ENCODE measurements at places on chromosomes 12 and 14.

GRCh38 chr12:101498252-101498651 lies 23.1 kb downstream of the SPIC start:
- DNase-seq = no peak

GRCh38 chr12:128796439-128797118 lies 27.2 kb downstream of the SLC15A4 start:
- no peak for DNase-seq

- DNase-seq = no peak
Observed at GRCh38 chr14:96324219-96324618, 38.9 kb downstream of the ATG2B start.

GRCh38 chr12:108773798-108774788 lies 42.8 kb upstream of the CORO1C start:
- peak; percentile 21 for DNase-seq

GRCh38 chr12:13591488-13591887 lies 389.9 kb downstream of the GRIN2B start:
- DNase-seq = no peak

GRCh38 chr12:131389054-131390013 lies 321.6 kb upstream of the SFSWAP start:
- DNase-seq = no peak

- no peak for DNase-seq
Observed at GRCh38 chr12:82412246-82412645, 53.9 kb downstream of the METTL25 start.

DNA sequence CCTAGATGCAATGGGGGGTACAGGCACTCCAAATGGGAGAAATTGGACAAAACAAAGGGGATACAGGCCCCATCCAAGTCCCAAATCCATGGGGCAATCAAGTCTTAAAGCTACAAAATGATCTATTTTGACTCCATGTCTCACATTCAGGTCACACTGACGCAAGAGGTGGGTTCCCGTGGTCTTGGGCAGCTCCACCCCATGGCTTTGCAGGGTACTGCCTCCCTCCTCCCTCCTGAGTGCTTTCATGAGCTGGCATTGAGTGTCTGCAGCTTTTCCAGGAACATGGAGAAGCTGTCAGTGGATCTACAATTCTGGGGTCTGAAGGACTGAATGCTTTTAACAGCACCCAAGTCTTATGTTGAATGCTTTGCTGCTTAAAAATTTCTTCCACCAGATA lies 274.5 kb upstream of the LRIG3 start:
- no peak for DNase-seq

DNA sequence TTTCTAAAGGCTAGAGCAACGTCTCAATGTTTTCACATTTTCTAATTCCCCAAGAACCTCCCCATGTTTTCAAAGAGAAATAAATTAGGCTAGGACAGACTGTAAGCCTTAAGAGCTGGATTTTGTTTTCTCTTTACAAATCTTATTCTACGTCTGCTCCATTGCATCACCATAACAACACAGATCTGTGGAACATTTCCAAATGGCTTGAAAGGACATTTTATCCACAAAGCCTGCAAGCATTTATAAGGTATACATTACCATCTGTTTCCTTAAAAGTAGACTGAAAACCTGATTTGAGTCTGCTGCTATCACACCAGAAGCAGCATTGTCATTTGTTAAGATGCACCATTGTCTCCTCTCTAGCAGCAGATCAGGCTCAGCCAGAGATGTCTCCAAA lies 115.3 kb upstream of the PLEKHA5 start:
- DNase-seq = no peak

DNA sequence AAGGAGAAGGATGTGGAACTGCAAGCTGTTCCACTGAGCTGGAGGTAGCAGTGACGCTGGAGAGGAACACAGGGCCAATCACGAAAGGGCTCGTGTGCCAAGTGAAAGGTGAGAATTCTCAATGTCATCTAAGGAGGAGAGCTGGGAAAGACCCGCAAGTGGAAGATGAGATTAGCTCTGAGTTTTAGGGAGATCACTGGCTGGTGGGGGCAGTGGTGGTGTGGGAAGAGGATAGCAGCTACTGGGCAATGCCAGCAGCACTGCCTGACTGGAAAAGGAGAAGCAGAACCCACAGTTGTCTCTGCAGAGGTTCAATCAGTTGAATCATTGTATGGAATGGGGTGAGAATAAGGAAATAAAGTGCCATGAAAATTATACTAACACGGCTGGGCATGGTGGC lies 27.8 kb downstream of the SLC25A47 start:
- DNase-seq = no peak

DNA sequence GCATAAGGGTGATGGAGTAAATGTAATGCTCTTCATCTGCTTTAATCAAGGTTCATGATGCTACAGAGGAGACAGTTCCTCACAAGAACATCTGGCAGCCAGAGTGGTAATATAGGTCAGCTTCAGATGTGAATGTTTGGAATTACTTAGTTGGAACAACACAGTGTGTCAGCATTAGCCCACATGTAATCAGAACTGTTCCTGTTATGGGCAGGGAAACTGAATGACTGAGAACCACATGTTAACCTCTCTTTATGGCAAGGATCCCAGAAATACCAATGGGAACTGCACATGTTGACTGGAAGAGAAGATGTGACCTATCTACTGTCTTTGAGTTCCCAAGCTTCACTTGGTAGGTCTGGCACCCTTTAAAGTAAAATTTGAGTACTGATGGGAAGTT lies 390.1 kb upstream of the PDE3A start:
- DNase-seq = no peak

DNA sequence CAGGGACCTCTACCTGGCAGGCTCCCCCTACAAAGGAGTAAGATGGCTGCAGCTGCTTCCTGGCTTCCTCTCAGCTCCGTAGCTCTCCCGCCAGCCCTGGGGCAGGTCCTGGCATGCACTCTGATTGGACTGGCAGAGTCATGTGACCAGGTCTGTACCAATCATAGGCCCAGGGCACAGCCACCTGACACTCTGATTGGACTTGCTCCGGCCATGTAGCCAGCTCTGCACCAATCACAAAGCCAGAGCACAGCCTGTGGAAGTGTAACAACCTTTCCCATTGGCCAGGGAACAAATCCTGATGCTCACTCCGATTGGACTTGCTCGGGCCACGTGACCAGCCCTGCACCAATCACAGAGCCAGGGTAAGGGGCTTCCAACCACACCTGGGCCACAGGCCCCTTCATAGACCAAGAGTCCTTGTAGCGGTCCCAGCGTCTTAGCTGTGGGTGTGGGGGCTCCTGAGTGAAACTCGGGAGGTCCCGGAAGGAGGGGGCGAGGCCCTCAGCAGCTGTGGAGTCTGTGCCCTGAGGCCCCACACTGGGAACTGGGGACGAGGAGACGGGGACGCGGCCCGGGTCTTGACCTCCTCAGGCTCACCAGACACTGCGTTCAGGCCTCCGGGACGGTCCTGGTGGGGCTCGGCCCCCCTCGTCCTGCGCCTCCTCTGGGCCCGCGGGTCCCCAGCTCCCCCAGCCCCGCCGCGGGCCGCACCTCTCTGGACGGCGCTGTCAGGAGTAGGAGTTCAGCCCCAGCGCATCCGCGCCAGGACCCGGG lies 210.6 kb downstream of the ADGRD1 start:
- no peak for DNase-seq

DNA sequence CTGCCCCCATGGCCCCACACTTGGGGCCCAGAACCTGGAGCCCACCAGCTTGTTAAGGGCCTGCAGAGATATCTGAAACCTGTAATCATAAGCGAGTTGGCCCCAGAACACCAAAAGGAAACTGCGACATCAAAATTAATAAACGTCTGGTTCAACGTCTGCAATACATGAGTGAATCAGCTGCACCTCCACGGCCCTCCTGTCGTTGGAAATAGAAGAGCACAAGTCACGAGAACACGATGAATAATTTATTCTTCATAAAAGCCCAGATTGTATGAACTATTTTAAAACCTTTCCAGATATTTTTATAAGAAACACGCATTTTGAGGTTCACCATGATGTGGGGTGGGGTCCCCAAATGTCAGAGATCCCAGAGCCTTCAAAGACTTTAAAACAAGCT lies 9.7 kb upstream of the CMKLR1 start:
- no peak for DNase-seq

GRCh38 chr12:26124446-26125399 lies at the start of gene BHLHE41:
Gene BHLHE41 (minus strand): TSS chr12:26125037. CDS start chr12:26124779, 258 bp downstream.
- DNase-seq = peak; percentile 92

GRCh38 chr12:60947533-60947932 lies 1312.7 kb upstream of the USP15 start:
- DNase-seq = no peak

DNA sequence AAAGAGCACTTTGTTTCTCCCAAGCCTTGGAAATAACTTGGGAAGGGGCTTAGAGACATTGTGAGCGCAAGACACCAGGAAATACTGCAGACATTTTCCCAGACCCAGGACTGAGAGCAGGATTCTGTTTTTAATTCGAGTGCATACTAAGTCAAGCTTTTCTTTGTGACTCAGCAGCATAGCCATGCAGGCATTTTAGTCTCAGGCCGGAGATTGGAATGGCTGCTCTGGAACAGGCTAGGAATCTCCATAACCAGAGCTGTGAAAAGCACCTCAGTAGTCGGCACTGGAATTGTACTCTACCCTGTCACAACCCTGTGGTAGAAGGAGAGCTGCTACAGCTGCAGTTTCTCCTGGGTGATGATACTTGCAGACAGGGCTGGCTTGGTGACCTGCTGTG lies 28.9 kb upstream of the GARIN6 start:
- no peak for DNase-seq

DNA sequence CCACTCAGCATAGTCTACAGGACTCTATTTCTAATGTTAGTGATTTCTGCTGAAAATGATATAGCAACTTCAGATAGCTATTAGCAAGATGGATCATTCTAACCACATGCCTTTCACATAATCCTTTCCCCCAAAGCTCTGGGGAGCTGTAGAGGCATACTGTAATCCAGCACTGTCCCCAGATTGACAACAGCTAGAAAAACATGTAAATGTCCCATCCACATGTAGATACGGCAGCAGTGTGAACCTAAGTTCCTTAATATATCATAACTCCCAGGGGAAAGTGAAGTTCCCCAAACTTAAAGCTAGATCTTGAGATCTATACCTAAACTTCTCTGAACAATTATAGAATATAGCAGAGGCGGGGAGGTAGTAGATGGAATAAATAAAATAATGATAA lies 14.0 kb downstream of the ZNF664 start:
- DNase-seq = no peak

GRCh38 chr14:74314576-74314975 lies 11.8 kb upstream of the ABCD4 start:
- DNase-seq = no peak

GRCh38 chr14:22047115-22047514 lies 373.5 kb upstream of the OR4E1 start:
- peak; percentile 28 for DNase-seq

- no peak for DNase-seq
Observed at GRCh38 chr12:46874642-46875041, 48.8 kb upstream of the SLC38A4 start.

GRCh38 chr14:104378698-104379113 lies 200.9 kb upstream of the C14orf180 start:
- DNase-seq = no peak

DNA sequence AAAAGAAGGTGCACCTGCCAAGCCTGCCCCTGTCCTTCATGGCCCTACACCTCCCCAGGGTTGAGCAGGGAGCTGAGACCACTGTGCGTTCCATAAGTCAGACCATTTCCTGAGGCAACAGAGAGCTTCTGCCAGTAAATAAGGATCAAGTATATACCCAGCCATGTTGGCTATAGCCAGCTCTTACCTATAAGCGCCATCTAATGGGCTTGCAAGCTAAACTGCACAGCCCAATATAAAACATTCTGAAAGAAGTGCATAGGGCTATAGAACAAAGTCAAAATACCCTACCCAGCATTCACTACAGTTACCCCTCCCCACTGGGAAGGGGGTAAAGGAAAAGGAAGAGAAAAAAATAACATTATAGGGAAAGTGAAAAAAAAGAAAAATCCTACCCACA lies 59.3 kb upstream of the SCAF11 start:
- no peak for DNase-seq

DNA sequence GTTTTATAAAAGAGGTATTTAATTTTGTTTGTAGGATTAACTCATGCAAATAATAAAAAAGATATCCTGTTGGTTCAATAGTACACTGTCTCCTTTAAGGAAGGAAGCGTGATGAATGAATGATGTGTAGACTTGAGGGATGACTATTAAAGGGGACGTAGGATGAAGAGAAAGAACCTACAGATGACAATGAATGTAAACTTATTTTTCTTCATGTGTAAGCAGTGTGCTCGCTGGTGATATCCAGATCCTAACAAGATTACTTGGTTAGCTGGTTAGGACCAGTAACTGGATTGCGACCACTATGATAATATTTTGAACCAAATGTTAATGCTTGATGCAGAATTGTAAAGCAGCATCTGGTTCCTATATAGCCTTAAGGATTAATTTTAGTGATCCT lies 2.6 kb downstream of the ARF6 start:
- no peak for DNase-seq

GRCh38 chr14:28762303-28762954 lies 4.2 kb upstream of the FOXG1 start:
- DNase-seq = no peak

DNA sequence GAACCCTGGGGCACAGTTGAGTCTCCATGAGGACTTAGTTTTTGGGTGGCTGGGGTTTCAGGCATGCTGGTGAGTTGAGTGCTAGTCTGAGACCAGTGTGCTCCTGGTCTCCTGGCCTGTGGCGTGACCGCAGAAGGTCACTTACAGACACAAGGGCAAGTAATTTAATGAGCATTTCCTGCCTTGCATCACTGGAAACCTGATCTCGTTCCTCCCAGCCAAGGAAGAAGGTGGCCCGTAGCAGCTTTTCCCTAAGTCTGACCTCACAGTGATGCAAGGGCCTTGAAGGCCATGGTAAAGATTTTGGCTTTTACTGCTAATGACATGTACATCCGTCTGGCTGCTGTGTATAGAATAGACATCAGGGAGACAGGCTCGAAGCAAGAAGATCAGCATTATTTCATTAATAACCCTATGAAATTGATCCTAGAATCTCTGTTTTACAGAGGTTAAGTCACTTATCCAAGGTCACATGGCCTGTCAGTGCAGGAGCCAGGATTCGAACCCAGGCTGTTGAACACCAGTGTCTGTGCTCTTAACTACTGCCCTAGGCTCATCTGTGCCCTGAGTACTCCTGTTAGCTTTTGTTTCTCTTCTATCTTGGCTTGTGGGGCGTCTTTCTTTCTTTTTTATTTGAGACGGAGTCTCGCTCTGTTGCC lies 4.6 kb downstream of the TMEM120B start:
- no peak for DNase-seq

GRCh38 chr12:95385246-95386035 lies 88.5 kb upstream of the METAP2 start:
- peak; percentile 12 for DNase-seq

- DNase-seq = no peak
Observed at GRCh38 chr14:100604121-100604501, 16.9 kb upstream of the BEGAIN start.

GRCh38 chr12:77998236-77998786 lies 167.6 kb downstream of the NAV3 start:
- DNase-seq = peak; percentile 13

DNA sequence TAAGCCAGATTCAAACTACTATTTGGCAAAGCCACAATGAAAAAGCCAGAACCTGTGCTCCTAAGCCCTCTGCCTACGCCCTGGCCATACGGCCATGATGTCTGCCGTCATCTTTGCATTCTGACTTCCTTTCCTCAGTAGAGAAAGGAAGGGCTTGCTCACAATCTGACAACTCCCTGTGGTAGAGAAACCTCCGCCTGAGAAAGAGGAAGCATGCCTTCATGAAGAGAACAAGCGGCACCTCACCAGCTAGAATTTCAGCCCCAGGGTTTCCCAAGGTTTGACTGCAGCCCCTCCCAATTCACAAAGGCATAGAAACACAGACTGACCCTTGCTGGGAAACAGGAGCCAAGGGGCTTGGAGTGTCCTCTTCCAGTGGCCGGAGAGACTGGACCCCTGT lies 25.7 kb downstream of the TEP1 start:
- DNase-seq = no peak

Data from midbrain (tissue), 1 donor.